SK-MEL-5 (cell line): ENCODE measurements at places on chromosomes 2 and 18. TPM values are rescaled to one million over a fixed set of nuclear protein-coding genes. Genes with fewer than 3 reads are reported as not detected.
A peak's percentile ranks its signal among the peaks of the same experiment; 100 is the strongest.

Gene CHAC2
- total RNA-seq, result 7.4 and 8.1 TPM in 2 replicates

Gene IMPA2
- total RNA-seq, result 15.1 and 18.7 TPM in 2 replicates

DNA sequence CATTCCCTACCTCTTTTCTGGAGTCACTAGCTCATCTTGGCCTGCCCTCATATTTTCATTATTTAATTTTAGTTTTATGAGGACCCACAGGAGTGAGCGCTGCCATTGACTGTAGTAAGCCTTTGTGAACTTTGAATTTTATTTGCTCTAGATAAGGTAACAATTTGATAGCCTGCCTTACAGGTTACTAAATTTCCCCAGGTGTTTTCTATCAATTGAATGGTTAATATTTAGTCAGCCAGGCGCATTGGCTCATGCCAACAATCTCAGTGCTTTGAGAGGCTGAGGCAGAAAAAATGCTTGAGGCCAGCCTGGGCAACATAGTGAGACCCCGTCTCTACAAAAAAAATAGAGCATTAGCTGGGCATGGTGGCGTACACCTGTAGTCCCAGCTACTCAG, 50.2 kb downstream of the DAW1 start:
- DNase-seq, result no peak

GRCh38 chr2:231104115-231104713, 20.6 kb downstream of the HTR2B start:
- peak; percentile 76 for DNase-seq

Gene ARHGEF33
- not detected in 2 replicates for total RNA-seq

GRCh38 chr2:24471662-24472061, 19.4 kb upstream of the NCOA1 start:
- peak; percentile 62 for DNase-seq

Gene ST6GAL2
- not detected in 2 replicates for total RNA-seq

Gene HOXD13
- total RNA-seq, result 10.3 and 11.8 TPM in 2 replicates

Gene TFCP2L1
- total RNA-seq, result 0.08 and 0.13 TPM in 2 replicates

- no peak for DNase-seq
These were observed 30.1 kb downstream of the RBKS start for GRCh38 chr2:27860111-27860510.

DNA sequence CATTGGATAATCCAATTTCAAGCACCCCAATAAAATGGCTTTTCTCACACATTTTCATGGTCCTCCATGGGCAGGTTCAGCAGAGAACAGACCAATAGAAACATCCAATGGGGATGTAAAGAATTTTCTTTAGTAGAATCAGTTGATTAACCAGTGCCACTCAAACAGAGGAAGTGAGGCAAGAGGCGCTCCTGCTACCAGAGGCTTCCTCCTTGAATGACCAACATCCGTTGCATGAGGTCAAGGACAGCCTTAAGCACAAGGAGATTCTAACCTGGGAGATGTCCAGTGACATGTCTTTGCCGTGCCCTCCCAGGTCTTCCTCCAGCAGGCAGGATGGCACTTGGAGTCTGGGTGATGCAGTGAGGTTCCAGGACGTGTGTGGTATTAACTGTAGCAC, 146.6 kb downstream of the PIEZO2 start:
- no peak for DNase-seq

DNA sequence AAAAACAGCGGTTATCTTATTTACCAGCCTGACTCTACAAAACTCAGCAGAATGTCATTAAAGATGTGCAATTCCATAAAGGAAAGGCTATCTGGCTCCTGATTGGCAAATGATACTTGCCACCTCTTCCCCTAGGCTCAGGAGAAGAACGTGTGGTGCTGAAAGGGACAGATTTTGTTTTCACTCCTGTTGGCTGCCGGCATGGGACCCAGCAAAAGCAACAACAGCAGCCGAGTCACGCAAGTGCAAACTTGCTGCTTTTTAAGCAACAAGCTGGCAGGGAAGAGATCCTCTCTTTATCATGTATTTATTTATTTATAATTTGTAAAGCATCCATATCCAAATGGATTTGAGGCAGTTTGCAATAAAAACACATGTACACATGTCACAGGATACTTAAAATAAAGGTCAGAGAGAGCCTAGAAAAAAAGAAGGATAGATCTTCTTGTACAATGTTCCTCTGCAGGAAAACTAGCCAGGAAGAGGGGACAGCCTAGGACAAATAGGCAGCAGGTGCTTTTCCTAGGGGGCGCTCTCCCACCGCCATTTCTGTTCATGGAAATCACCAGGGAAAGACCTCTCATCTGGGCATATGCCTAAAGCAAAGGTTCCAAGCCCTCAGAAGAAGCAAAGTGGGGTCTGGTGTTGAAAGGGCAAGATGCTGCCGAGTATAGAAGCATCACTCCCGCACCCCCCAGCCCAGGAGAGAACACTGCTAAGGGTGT, 799.3 kb downstream of the BCL11A start:
- peak; percentile 56 for DNase-seq

Gene OTOS
- total RNA-seq, result not detected in 2 replicates

Gene LGALSL
- 12.2 and 22.7 TPM in 2 replicates for total RNA-seq

GRCh38 chr2:238811293-238811692, 36.6 kb upstream of the TWIST2 start:
- no peak for DNase-seq

DNA sequence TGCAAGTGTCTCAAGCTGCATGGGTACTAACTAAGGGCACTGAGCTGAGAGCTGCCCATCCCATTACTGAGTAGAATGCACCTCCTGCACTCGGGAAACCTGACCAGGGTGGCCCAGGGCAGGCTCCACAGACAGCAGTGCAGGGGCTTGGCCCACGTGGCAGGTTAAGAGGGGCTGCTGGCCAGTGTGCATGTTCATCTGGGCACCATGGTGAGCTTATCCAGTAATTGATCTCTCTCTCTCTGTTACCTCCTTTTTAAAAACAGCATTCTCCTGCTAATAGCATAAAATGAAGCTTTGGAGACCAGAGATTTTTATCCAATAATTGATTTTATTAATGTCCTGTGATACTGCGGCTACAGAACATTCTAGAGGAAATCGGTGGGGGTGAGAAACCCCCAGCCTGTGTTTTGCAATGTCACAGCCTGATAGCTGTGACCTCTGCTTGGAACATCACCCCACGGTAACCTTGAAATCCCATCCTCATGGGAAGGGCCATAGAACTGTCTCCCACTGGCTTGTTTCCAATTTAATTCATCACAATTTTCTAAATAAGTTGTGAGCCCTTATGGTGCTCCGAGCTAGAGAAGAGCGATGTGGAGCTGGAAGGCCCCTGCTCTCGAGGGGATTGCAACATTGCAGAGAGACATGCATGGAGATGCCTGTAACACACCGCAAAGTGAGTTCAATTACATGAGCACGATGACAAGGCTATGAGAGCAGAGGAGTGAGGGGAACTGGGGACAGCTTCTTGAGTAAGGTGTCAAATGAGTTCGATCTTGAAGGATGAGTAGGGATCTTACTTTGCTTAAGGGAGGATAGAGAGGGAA, 143.8 kb downstream of the GALNT14 start:
- no peak for DNase-seq

DNA sequence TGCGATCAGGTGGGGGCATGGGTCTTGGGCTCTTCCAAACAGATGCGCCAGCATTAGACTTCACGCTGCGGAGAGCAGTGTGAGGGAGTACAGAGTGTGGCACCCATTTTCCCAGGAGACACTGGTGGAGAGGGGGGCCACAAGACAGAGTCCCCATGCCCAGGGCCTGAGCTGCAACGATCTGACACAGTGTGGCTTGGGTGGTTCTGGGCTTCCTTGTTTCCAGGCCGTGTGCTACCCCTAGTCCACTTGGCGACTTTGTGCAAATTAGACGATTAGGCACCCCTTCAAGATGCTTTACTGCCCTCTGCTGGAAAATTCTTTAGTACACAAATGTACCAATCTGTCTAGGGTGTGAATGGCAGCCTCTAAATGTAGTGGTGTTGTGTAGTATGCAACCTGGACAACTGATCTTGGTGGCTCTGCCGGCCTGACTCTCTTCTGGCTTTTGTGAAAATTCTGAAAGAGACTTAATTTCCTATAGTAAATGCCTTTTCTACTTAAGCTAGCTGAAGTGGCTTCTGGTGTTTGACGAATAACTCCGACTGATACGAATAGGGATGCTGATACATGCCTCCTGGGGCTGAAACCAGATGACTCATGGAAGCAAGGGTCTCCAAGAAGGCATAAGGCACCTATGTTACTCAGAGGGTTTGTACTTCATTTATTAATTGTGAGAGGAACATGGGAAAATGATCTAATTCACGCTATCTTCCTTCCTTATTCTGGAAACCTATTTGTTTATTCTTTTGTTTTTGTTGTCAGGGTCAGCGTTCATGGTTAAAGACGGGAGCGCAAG, 92.3 kb upstream of the SMAD2 start:
- peak; percentile 84 for DNase-seq

Gene GAD1
- total RNA-seq, result 18.1 and 23.5 TPM in 2 replicates

- DNase-seq, result no peak
These were observed 57.9 kb upstream of the EPC2 start for GRCh38 chr2:148586522-148587128.

- no peak for DNase-seq
These were observed 16.4 kb upstream of the CYP1B1 start for GRCh38 chr2:38092196-38092902.

Gene NR4A2
- 4.3 and 5.2 TPM in 2 replicates for total RNA-seq

- peak; percentile 82 for DNase-seq
These were observed 59.6 kb downstream of the TRPM8 start for GRCh38 chr2:233976690-233977294.

- DNase-seq, result peak; percentile 75
These were observed 656.4 kb downstream of the MBD2 start for GRCh38 chr18:53567929-53568574.

DNA sequence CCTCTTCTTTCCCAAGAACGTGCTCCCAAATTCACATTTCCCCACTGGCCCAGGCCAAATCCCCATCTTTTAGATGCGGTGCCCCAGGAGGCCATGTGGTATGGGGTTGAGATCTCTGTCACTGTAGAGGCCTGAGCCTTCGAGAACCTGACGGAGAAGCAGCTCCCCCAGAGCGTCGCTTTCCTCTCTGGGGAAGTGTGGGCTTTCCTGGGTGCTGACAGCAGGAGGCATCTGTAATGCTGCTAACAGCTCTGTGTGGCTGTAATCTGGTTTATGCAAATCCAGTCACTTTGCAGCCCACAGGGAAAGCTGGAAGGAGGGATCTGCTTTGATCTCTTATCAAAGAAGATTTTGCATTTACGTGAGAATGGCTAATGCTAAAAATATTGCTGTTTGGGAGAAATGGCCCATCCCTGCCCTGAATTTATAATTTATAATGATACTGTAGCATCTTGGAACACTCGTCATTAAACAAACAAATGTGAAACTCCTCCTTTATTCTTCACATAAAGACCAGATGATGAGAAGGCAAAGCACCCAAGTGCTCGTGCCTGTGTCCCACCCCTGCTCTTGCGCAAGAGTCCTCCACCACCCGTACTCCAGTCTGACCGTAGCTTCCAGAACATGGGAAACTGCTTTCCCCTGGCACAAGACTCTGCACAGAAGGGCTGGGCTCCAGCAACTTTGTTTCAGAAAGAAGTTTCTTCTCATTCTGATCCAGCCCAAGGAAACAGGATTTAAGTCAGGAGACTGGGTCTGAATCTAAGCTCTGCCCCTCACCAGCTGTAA, 109.9 kb upstream of the EPC2 start:
- no peak for DNase-seq

DNA sequence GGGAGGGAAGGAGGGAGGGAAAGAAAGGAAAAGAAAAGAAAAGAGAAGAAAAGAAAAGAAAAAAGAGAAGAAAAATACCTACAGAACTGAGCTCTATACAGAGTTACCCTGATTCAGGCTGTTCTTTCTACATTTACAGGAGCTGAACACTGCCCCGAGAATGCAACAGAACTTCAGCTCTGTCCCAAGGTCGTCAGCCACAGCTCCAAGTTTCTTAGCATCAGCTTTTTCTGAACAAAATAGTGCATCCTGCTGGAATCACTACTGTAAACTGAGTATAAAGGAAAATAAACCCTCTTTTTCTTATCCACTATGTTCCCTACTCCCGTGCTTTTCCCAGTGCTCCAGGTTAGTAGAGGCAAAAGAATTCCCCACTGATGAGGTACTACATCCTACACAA, 4.7 kb upstream of the PPP4R1 start:
- DNase-seq, result no peak

DNA sequence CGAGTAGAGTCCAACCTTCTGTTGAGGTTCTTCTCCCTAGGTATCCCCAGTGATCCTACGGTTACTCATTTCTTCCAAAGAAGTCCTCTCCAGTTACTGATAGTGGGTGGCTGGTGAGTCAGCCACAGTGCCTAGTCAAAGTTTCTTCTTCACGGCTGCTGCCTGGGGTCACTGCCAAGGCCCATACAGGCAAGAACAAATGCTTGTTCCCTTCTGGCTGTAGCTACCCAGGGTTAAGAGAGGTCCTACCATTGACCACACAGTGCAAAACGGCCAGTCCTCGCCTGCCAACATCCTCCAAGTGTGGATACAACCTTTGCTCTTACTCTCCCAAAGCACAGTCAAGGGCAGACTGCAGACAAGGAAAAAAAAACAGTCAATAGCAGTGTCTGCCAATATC, 2.9 kb upstream of the PTPN4 start:
- no peak for DNase-seq
